ENCODE measurements at places on chromosomes 11 and 22.

DNA sequence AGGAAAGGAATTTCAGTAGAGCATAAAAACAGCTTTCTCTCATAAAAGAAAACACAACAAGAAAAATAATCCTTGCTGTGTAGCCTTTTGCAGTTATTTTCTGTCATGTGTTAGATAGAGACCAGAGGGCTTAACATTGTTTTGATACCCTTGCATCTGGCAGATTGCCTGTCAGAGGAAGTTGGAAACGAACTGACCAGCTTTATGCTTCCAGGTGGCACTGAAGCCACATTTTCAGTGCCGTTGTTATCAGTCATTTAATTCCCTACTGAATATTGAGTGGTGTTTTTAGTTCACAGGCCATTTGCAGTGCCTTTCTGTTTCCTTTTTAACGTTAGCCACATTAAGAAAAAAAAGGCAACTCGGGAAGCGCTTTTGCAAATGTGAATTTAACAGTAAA is 21.5 kb upstream of the RAG2 start:
- DNase-seq: no peak

DNA sequence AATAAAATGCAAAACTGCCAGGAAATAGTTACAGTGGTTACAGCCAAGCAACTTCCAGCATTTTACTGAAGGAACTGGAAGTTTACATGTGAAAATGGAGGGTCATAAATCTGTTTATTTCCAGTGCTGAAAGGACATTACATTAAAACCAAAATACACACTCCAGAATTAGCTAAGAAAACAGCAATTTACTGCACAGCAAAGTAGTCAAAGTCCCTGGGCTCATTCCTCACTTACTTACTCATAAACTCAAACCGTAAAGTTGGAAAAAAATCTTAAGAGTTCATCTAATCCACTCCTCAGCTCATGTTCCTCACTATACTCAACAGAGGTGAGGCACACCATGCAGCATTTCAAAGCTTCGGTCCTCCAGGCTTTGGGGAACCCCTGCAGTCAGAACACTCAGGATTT is 17.4 kb downstream of the CTSC start:
- DNase-seq: no peak

DNA sequence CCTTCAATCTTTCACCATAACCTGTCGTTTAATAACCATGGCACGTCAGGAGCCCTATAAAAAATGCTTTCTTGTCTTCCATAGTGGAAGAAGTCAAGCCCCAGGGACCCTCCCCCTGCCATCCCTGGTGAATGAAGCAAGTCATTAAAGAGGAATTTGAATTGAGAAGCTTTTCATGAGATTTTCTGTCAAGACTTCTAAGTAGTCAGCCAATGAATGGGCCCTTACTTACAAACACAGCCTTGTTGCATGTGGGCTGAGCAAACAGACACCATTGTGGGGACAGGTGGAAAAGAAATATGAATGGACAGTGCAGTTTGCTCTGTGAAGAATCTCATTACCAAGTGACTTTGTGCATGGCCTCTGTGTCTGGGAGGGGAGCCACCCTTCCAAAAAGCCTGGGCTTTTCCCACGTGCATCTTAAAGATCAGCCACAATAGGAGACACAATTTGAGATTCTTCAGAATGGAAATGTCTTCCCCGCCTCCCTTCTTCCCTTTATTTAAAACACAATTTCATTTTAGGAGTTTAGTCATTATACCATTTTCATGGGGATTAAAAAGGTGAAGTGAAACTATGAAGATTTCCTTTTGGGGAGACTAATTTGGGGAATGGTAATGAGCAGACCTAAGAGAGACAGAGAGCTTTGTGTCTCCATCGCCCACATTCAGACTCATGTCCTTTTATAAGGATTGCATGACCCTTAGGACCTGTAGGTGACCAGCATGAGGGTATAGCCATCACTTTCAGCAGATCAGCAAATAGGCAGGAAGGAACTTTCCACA is 152.0 kb downstream of the LRRC4C start:
- DNase-seq: no peak

DNA sequence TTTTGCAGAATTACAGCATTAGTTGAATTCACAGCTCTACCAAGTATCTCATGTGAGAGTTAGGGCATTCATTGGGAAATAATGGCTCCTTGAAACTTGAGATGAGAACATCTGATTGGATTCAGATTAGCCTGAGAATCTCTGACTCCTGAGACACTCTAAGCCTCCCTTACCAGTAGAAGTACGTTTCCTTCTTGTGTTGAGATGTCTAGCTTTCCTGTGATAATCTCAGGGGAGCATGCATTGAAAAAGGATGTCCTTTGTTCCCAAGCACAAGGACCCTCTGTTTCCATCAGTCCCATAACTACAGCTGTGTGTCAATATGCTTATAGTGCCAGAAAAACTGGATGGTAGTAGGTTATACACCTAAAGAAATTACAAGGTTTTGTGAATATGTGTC is 35.2 kb upstream of the RDX start:
- no peak for DNase-seq

- DNase-seq: no peak
Measured at GRCh38 chr11:45382133-45382878, 96.2 kb upstream of the SYT13 start.
